ENCODE measurements at places on chromosomes 1 and 21. TPM values are rescaled to one million over a fixed set of nuclear protein-coding genes. Genes with fewer than 3 reads are reported as not detected.

- peak; percentile 71 for DNase-seq
Observed at GRCh38 chr21:37665230-37666024, 250.8 kb downstream of the KCNJ6 start.

Gene LEPR
- total RNA-seq, result 8.6 TPM

Gene NLRP3
- total RNA-seq, result 9.2 TPM

GRCh38 chr1:10179406-10180091 lies 30.8 kb upstream of the KIF1B start:
- DNase-seq, result no peak

GRCh38 chr1:66848193-66848592 lies 47.1 kb upstream of the INSL5 start:
- DNase-seq, result no peak

GRCh38 chr1:205294934-205295333 lies 26.6 kb downstream of the NUAK2 start:
- peak; percentile 43 for DNase-seq

GRCh38 chr1:223720971-223721591 lies 8.7 kb downstream of the CAPN2 start:
- DNase-seq, result peak; percentile 75
